Activated naive CD4-positive, alpha-beta T cell treated with Interleukin-2 at 50 U/mL for 16 hours (primary cell): ENCODE measurements at places on chromosomes 13 and 19.

GRCh38 chr13:26721251-26722121 is 39.1 kb downstream of the GPR12 start:
- DNase-seq, result peak; percentile 11

DNA sequence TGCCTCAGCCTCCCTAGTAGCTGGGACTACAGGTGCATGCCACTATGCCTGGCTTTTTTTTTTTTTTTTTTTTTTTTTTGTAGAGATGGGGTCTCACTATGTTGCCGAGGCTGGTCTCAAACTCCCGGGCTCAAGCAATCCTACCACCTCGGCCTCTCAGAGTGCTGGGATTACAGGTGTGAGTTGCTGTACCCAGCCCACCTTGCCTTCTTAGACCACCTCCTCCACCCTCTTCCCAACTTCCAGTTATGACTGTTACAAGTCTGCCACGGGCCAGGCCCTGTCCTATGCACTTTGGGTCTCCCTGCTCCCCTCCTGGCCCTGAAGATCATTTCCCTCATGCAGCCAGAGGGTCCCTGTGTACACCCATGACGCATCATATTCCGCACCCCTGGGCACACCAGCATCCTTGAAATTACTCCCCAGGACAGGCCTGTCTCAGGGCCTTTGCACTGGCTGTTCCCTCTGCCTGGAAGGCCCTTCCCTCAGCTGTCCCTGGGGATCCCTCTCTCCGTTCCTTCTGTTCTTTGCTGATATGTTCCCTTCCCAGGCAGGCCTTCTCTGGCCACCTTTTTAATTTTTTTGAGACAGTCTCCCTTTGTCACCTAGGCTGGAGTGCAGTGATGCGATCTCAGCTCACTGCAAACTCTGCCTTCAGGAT is 3.0 kb downstream of the LGALS4 start:
- no peak for DNase-seq

DNA sequence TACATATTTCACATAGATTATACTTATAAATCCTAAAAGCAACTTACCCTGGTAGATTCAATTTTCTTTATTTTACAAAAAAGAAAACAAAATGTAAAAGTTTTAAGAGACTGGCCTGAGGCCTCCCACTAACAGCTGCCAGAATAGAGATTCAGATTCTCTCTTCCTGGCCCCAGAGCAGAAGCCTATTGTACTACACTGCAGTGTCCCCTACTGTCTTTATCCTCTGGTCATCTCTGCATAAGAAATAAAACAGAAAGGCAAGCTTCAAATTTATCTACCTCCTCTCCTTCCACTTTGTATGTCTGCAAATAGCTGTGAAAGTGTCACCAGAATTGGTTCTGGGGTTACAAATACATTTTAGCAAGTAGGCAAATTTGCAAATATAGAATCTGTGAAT is 1004.1 kb upstream of the PCDH9 start:
- DNase-seq, result no peak

DNA sequence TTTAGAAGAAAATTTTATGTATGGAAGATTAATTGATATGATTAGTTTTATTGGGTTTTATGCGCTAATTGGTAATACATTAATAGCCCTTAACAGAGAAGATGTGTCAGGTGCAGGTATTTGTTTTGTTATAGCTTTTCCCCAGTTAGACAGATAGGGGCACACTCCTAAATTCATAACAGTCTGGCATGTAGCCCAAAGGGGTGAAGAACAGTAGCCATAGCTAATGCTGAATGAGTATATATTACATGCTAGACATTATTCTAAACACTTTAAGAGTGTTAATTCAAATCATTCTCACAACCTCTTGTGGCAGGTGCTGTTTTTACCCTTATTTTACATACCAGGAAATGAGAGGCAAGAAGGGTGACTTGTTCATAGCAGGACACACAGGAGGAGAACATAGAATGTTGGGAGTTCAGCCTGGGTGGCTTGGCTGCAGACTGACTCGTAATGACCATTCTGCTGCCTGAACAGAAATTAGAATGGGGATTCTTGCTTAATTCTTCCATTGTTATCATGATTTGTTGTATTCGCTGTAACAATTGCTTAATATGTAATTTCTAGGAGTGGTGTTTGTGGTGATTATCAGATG is 20.1 kb downstream of the PCCA start:
- DNase-seq, result no peak

GRCh38 chr19:11694533-11695439 is 44.0 kb downstream of the ZNF823 start:
- peak; percentile 84 for DNase-seq
